Ovary (tissue), 10 donors: ENCODE measurements at places on chromosomes 2 and 18. TPM values are rescaled to one million over a fixed set of nuclear protein-coding genes. Genes with fewer than 3 reads are reported as not detected.

DNA sequence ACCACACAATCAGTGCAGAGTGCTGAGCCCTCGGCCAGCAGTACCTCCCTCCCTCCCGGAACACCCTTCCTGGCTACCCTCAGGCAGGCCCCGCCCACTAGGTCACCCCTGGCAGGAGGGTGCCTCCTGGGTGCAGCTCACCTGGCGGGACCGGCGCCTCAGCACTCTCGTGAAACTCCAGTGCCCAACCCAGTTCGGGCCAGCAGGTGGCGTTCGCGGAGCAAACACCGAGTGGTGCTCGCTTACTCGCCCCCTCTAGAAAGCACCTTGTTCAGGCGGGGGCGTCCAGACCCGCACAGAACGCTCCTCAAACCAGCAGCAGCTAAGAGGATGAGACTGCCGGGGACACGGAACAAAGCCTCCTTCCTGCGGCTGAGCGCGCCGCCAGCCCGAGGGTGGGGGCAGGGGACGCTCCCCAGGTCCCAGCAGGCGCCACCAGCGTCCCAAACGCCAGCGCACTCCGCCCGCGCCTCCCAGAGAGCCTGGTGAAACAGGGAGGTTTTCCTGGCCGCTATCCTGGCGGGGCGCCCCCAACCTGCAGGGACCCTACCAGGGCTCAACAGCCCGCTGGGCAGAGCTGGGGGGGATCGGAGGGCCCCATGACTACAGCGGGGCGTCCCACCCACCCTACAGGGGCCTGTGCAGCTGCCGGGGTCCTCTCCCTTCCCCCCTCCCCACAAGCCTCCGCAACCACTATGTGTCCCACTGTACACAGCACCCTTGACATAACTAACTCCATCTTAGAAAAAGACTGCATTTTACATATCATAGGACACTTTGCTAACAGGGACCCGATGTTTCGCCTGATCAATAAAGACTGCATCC lies 44.7 kb downstream of the MRPS5 start:
- no peaks in the 10 kb centered on the region for H3K27me3 ChIP-seq
- no peaks in the 10 kb centered on the region for H3K4me1 ChIP-seq
- no peaks in the 10 kb centered on the region for H3K36me3 ChIP-seq
- H3K27ac ChIP-seq, result no peak overlapping the region

DNA sequence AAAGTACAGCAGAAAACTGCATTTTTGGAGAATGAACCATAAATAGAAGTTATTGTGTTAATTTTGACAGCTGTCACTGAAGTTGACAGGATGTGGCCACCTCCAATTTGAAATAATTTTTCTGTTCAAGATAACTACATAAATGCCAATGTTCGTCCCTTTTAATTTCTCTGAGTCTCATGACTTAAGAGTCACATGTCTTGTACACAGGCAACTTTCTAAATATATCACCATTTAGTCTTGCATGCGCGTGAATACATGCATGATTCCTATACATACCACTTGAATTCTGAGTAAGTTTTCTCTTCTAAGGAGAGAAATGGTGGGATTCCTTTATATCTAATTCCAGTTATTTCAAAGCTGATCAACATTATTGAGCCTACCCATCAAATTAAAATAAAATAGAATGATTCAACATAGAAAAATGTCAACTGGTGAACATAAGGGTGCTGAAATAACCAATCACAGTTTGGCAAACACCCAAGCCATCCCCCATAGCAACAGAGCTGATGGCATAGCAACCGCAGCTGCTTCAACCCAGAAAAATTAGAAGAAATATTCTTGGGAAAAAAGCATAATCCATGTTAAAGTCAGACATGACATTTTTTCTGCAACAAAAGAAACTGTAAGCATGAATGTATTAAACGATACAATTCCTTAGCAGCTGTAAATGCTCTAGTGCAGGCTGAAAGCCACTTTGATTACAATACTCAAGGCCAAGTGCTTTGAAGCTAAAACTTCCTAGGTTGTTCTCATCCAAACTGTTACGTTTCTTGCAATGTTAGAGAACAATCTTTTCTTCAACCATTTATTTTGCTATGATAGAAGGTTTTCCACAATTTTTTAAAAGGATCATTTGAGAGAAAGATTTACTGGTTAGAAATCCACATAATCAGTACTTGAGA lies 282.7 kb downstream of the DLGAP1 start:
- no peaks in the 10 kb centered on the region for H3K4me1 ChIP-seq
- no peaks in the 10 kb centered on the region for H3K27me3 ChIP-seq
- DNase-seq, result no peak

- H3K27ac ChIP-seq, result no peak overlapping the region
- H3K36me3 ChIP-seq, result no peaks in the 10 kb centered on the region
- no peaks in the 10 kb centered on the region for H3K27me3 ChIP-seq
- H3K4me3 ChIP-seq, result no peak overlapping the region
These were observed 189.5 kb downstream of the CTIF start for GRCh38 chr18:48728204-48728833.

DNA sequence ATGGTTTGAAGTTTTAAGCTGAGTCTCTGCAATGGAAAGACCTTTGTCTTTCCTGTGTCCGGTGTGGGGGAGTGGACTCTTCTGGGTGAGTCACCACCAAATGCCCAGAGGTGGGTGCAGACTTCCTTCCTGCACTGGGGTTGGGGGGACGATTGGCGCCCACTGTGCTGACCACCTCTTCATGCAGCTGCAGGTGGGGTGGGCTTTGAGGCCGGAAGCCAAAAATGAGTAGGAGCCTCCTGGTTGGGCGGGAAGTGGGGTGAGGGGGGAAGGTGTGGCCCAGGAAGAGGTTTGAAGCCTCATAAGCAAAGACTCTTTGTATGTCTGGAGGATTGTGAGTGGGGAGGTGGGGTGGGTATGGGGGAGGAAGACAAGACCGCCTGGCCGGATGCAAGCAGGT lies 27.6 kb downstream of the PAX8 start:
- H3K27me3 ChIP-seq, result no peaks in the 10 kb centered on the region
- no peak for DNase-seq
- H3K4me3 ChIP-seq, result no peak overlapping the region
- H3K27ac ChIP-seq, result no peak overlapping the region
- H3K36me3 ChIP-seq, result no peaks in the 10 kb centered on the region

- H3K4me3 ChIP-seq, result no peak overlapping the region
- H3K36me3 ChIP-seq, result no peaks in the 10 kb centered on the region
- H3K27me3 ChIP-seq, result no peaks in the 10 kb centered on the region
- no peak overlapping the region for H3K27ac ChIP-seq
These were observed 34.4 kb downstream of the MAP2 start for GRCh38 chr2:209458008-209458979.

DNA sequence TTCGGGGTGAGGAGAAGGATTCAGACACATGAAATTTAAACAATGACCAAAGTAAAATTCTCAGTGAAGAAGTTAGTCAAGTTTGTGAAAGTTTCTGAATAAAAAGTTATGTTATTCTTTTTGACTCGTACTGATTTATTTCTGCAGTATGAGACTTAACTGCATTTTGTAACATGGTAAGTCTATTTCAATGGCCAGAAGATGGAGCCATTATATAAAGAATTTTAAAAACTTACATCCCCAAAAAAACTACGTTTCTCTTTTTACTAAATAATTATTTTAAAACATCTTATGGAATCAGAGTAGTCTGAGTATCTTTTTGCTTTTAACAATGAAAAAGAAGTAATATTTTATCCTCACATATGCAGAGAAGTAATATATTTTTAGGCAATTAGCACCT lies 51.4 kb upstream of the SCN1A start:
- H3K36me3 ChIP-seq, result no peaks in the 10 kb centered on the region
- H3K27ac ChIP-seq, result no peak overlapping the region
- no peaks in the 10 kb centered on the region for H3K4me1 ChIP-seq
- no peak for DNase-seq

- peaks cover 2% of the 10 kb centered on the region for H3K4me1 ChIP-seq
- H3K4me3 ChIP-seq, result no peak overlapping the region
These were observed 8.2 kb upstream of the CCDC74A start for GRCh38 chr2:131519466-131519865.

The IL1B gene
- 2.7 TPM for polyA plus RNA-seq

The SIX2 gene
- 0.18 TPM for polyA plus RNA-seq

The CHRNA1 gene
- 0.05 TPM for polyA plus RNA-seq

The ATP6V1B1 gene
- 0.62 TPM for polyA plus RNA-seq
